Lung microvascular endothelial cell (primary cell): ENCODE measurements at places on chromosomes 16 and 17.

GRCh38 chr17:80644536-80644935 lies 99.9 kb downstream of the RPTOR start:
- no peak for DNase-seq

DNA sequence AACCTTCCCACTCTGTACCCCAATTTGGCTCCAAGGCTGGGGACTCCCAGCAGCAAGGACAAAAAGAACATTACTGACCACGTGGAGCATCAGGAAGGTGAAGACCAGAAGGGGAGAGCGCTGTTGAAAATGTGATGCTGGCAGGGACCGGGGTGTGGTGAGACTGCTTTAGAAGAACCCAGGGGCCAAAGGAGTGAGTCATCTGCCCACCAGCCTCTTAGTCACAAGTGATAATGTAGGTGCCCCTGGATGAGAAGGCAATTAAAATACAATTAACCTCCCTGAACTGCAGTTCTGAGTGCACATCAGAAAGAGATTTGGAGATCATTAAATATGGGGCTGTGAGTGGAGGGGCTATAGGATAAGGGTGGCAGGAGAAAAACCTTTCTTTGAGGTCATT lies 366.6 kb upstream of the CCL2 start:
- no peak for DNase-seq

GRCh38 chr17:2338315-2338657 lies 985 bp downstream of the SGSM2 start:
- no peak for DNase-seq

DNA sequence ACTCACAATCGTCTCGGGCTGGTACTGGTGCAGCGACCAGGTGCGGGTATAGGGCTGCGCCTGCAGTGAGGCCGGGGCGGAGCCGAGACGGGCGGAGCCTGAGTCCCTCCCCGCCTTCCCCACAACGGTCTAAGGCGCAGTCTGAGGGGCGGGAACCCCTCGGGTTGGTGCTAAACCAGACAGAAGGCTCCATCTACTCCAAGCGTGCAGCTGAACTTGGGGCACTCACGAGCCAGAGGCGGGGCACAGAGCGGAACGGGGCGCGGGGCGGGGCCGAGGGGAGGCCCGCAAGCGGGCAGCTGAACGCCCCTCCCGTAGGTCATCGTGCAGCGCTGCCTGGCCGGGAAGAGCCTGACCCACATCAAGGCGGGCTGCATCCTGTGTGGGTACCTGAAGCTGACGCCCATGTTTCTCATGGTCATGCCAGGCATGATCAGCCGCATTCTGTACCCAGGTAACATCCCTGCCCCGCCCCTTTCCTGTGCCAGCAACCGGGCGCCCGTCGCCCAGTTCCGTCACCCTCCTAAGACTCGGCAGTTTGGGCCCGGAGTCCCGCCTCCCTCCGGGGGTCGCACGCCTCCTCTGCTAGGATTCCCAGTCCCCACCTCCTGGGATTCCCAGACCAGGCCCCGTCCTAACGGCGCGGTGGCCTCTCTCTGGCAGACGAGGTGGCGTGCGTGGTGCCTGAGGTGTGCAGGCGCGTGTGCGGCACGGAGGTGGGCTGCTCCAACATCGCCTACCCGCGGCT lies 5.0 kb downstream of the SLC5A2 start:
- DNase-seq, result no peak

DNA sequence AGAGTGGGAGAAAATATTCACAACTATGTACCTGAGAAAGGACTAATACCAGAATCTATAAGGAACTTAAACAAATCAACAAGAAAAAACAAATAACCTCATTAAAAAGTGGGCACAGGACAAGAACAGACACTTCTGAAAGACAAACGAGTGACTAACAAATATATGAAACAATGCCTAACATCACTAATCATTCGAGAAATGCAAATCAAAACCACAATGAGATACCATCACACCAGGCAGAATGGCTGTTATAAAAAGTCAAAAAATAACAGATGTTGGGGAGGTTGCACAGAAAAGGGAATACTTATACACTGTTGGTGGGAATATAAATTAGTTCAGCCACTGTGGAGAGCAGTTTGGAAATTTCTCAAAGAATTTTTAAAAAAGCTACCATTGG lies 83.5 kb upstream of the WSCD1 start:
- no peak for DNase-seq

DNA sequence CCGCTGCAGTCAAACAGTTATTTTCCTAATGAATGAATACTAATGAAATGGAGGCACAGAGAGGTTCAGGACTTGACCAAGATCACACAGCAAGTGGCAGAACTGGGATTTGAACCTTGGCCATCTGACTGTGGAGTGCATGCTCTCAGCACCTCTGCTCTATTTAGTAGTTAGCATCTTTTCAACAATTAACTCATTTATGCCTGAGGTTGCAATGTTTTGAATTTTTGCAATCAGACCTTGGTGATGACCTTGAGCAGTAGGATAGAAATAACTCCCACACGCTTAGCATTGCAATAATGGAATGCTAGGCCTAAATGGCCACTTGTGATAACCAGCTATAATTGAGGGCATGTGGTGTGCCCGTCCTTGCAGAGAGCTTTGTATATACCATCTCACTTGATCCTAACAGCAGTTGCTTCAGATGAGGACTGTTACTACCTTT lies 31.0 kb downstream of the NAGPA start:
- no peak for DNase-seq

GRCh38 chr16:11637320-11637719 lies 30.9 kb upstream of the SNN start:
- no peak for DNase-seq

DNA sequence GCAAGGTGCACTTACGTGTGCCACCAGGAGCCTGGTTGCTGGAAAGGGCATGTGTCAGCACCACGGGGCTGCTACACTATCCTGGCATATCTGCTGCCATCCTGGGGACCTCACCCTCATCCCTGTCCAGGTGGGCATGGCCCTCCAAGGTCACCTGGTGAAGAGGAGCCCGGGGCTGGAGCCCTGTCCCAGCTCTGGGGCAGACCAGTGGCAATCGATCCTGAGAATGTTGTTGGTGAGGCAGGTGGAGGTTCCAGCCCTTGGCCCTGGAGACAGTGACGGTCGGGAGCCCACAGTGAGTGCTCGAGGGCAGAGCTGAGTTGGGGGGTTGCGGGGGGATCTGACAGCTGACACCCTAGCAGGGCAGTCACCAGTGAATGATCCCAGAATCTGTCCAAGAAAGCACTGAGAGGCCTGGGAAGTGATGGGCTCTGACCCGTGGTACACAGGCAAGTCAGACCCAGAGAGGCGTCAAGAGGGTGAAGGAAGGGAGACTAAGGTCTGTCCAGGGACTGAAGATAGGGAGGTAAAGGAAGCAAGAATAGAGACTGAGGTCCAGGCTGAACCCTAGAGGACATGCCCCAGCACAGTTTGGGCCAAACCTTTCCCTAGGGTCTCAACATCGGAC lies 17.6 kb downstream of the POLR3K start:
- DNase-seq, result no peak

DNA sequence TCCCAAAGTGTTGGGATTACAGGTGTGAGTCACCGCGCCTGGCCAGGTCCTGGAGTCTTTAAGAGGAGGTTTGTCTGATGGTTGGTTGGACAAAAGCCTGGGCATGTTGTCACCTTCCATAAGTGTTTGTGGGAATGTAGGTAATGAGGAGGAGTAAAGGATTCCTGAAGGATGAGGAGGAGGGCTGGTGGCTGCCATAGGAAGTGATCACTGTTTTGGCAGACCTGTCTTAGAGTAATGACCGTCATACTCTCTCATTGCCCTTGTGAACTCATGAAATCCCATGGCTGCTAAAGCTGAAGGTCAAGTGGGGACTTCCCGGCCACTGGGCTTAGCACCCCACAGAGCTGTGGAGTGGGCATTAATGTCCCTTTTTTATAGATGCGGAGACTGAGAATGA lies 40.5 kb downstream of the TENT4B start:
- DNase-seq, result no peak

DNA sequence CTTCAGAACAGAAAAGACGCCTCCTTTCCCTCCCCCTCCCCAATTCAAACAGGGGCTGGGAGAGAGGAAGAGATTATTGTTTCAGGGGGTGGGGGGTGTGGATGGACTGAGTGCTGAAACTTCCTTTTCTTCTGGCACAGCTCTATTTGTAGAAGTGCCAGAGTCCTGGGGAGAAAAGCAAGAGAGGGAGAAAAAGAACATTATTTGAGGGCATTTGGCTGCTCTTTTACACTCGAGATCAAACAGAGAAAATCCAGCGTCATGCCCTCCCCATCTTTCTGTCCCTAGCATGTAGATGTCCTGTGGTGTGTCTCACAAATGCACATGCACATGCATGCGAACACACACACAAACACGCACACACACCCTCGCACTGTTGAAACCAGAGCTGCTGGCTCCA lies 13.0 kb downstream of the ARL4D start:
- no peak for DNase-seq

- DNase-seq, result peak; percentile 64
Measured at GRCh38 chr17:76379646-76380376, 4.6 kb upstream of the SPHK1 start.

GRCh38 chr16:69330286-69331109 lies at the start of gene PDF:
TSS of gene PDF (minus strand) at chr16:69330588. CDS start at chr16:69330570, 18 bp downstream.
- DNase-seq, result peak; percentile 94

DNA sequence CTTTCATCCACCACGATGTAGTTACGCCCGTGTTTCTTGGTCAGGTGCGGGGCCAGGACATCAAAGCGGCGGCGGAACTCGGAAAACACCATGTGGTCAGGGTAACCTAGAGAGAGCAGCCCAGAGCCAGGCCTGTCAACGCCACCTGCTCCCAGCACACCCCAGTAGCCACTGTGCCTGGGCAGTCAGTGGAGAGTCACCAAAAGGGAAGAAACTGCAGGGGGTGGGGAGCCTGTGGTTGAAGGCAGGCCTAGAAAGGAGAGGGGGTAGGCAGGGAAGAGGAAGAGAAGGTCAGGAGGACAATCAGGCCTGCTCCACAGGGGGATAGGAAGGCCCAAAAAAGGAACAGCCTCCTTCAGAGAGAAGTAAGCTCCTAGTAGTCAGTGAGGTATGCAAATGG lies 64.1 kb downstream of the PIPOX start:
- DNase-seq, result no peak

GRCh38 chr17:74730491-74731346 lies 6.3 kb upstream of the RAB37 start:
- no peak for DNase-seq

DNA sequence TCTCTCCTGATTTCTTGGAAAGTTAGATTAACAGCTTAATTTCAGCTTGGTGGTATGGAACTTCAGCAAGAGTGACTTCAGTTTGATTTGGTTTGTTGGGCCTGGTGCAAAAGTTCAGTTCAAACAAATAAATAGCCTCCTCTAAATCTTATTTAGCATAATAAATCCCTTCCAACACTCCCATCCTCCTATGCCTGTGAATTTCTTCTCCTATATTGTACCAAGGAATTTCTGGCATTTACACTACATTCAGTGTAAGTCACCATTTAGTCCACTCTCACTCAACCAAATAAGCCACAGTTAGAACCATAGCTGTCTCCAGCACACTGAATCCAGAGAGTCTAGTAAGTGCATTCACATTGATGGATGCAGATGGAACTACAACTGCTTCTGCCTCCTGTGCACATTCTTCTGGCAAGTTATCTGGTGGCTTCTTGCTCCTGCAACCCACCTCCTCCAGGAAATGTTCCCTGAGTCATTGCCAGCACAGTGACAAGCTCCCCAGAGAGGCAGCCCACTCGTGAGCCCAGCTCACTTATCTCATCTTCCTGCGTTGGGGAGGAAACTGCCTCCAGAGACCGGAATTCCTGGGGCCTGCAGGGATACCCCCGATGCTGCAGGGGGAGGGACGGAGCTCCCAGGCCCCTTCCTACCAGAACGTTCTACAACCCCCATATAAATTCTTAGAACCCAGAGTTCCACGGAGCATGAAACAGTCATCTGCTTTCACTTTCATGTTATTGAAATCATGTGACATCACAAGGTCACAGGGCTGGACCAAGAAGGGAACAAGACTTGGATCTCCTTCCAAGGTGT lies 318.3 kb downstream of the PHKB start:
- peak; percentile 55 for DNase-seq

DNA sequence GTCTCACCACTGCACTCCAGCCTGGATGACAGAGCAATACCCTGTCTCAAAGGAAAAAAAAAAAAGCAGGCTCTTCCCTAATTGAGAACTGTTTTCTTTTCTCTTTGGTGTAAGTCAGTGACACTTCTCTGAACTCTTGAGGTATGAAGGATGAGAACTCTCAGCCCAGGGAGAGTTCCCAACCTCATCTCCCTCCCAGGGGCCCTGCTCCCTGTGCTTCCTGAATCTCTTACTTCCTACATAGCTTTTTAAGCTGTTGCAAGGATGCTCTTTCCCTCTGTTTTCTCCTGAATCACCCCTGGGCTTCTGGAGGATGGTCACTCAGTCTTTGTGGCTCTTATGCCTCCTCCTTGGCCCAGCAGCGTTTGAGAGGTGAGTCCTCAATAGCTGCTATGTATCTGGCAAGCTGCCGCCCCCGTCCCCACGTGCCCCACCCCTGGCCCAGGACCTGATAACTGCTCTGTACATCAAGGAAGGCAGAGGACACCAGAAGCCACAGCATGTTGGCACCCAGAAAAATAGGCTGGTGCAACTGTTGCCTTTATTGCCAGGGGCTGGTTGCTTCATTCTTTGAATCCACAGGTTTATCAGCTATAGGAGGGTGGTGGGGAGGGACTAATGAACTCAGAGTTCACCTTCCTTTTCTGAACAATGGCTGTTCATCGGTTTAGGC lies 24.0 kb downstream of the IGF2BP1 start:
- DNase-seq, result no peak

GRCh38 chr17:18217412-18218015 lies 7.9 kb upstream of the LLGL1 start:
- DNase-seq, result peak; percentile 69

GRCh38 chr17:68019336-68019674 lies 16.2 kb upstream of the KPNA2 start:
- no peak for DNase-seq

DNA sequence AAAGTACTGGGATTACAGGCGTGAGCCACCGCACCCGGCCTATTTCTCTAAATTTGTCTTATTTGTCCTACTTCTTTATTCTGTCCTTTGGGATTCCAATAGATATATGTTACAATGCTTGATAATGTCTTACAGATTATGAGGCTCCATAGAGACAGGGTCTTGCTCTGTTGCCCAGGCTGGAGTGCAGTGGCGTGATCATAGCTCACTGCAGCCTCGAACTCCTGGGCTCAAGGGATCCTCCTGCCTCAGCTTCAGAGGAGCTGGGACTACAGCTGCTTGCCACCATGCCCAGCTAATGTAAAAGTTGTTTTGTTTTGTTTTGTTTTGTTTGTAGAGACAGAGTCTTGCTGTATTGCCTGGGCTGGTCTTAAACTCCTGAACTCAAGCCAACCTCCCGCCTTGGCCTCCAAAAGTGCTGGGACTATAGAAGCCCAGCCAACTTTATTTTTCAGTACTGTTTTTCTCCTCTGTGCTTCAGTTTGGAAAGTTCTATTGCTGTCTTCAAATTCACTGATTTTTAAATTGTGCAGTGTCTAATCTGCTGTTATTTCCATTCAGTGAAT lies 10.3 kb downstream of the ANKRD13B start:
- DNase-seq, result no peak

DNA sequence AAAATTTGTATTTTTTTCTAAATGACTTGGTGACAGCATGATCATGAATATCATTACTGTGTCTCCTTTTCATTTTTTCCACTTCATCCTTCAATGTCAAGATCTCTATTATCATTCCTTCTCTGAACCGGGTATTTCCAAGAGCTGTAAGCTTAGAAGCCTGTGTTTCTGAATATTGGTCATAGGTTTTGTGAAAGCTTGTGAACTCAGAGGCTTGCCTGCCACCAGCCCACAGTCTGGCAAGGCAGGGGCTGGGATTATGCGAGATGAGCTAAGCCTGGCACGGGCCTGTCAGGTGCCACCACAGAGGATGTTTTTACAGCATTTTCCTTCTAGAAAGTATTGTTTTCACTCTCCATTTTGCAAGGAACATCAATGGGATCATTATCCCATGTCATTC lies 92.8 kb downstream of the MYH10 start:
- no peak for DNase-seq
